ENCODE measurements at places on chromosomes 3 and 15.
A peak's percentile ranks its signal among the peaks of the same experiment; 100 is the strongest.

DNA sequence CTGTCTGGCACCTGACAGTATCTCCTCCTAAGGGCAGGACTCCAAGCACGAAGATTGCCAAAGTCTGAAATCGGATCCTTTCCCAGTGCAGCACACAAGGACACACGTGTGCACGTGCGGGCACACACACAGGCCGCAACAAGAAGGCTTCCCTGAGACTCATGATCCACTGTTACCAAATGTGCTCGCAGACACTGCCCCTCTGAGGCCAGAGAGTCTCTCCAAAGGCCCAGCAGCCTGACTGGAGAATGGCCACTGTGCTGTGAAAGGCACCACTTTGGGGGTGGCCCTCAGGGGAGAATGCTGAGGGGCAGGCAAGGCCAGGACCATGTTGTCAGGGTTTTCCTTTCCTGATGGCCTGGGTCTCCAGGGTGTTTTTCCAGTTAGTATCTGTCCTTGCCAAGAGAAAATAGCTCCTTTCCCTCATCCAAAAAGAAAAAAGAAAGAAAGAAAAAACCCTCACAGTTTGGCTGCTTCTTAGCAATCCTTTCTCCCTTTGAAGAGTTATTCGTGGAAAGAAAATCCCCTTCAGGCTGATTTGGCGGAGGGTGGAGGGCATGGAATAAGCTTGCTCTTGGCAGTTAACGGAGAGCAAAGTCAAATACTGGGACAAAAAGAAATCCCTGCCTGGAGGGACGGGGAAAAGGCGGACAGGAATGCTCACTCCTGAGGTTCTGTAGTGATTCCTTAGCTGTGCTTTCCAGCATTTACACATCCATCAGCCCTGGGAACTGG is 112.2 kb upstream of the ETV5 start:
- DNase-seq, result no peak

- no peak for DNase-seq
Measured at GRCh38 chr3:162052636-162053035, 556.0 kb downstream of the OTOL1 start.

GRCh38 chr3:167929968-167930367 is 165.8 kb downstream of the GOLIM4 start:
- no peak for DNase-seq

DNA sequence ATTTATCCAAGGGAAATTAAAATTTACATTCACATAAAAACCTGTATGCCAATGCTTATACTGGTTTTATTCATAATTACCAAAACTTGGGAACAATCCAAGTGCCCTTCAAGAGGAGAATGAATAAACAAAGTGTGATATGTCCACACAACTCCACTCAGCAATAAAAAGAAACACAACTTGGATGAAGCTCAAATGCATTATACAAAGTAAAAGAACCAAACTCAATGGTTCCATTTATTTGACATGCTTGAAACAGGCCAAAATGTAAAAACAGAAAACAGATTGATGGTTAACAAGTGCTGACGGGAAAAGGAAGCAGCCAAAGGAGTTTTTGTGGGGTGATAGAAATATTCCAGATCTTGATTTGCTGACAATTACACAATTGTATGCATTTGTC is 23.5 kb downstream of the OCA2 start:
- DNase-seq, result no peak

GRCh38 chr15:65305776-65306175 is 1.3 kb downstream of the RNU5B-1 start:
- no peak for DNase-seq

- no peak for DNase-seq
Measured at GRCh38 chr3:20288050-20288449, 102.0 kb upstream of the SGO1 start.

GRCh38 chr3:155231792-155232191 is 61.7 kb downstream of the STRIT1 start:
- DNase-seq, result peak; percentile 18

DNA sequence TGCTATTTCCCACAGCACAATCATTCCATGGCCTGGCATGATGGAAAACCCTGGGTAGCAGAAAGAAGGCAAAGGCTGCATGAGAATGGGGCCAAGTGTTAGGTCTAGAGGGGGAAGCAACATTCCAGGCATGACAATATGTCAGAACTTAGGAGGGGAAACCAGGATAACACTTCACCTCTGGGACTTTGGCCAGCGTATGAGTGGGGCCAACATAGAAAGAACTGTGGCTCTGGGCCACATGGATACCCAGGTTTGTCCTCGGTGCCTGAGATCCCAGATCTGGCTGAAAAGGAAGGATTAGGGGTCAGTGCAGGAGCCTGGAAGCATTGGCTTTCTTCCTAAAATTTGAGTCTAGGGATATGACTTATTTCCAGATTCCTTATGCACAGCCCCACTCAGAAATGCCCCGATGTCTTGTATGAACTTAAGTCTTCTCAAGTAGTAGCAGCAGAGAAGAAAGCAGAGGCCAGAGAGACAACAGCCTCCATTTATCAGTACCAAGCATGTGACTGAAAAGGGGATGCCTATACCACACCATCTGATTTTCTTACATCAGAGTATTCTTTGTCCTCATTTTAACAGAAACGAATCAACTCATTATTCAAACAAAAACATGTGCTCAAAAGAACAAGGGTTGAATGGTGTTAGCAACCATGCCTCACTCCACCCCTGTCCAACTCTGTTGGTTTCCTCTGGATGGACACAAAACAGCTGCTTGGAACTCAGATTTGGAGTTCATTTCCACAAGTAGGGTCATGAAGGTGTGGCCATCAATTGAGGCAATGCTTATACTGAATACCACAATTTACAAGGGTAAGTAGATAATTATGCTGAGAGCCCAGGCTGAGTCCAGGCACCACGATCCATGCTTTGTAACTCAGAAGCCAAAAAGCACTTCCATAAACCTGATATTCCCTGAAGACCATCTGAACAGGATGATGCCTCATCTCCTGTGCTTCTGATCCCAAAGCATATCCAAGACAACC is 43.7 kb upstream of the NDUFB4 start:
- no peak for DNase-seq

DNA sequence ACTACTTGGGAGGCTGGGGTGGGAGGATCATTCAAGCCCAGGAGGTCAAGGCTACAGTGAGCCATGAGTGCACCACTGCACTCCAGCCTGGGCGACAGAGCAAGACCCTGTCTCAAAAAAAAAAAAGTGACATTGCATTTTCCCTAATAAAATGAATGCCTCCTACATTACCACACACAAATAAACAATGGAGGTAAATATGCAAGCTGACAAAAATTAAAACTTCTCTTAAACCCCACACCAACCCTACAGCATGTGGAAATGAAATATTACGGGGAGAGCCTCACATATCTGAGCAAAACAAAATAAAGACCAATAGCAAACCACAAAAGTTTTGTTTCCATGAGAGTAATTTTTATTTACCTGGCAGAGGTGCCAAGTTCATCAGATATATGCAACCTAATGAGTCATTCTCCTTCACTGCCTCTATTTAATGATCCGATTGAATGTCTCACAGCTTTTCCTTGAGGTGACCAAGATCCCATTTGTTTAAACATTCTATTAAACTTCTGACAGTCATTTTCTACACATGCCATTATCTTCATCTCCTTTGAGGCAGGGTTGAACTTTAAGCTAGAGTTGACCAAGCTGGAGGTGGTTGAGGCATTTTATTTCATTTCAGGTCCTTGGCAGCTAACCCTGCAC is 9.4 kb upstream of the CAV3 start:
- no peak for DNase-seq

- peak; percentile 87 for DNase-seq
Measured at GRCh38 chr15:62344806-62345539, 179.9 kb upstream of the C2CD4B start.

DNA sequence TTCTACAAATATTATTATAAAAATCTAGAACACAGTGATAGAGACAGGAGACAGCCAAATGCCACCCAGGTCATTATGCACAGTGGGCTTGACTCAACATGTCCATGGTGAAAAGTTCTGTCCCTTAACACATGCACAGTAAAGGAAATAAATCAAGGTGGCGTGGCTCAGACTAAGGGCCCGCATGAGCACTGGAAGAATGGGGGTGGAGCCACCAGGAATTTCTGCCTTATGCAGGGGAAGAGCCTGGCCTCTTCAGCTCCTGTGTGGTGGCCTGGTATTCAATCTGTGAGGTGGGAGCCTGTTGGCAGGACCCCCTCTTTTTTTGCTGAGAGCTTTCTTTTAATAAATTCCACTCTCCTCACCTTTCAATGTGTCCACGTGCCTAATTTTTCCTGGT is 17.2 kb upstream of the SPG21 start:
- DNase-seq, result no peak

DNA sequence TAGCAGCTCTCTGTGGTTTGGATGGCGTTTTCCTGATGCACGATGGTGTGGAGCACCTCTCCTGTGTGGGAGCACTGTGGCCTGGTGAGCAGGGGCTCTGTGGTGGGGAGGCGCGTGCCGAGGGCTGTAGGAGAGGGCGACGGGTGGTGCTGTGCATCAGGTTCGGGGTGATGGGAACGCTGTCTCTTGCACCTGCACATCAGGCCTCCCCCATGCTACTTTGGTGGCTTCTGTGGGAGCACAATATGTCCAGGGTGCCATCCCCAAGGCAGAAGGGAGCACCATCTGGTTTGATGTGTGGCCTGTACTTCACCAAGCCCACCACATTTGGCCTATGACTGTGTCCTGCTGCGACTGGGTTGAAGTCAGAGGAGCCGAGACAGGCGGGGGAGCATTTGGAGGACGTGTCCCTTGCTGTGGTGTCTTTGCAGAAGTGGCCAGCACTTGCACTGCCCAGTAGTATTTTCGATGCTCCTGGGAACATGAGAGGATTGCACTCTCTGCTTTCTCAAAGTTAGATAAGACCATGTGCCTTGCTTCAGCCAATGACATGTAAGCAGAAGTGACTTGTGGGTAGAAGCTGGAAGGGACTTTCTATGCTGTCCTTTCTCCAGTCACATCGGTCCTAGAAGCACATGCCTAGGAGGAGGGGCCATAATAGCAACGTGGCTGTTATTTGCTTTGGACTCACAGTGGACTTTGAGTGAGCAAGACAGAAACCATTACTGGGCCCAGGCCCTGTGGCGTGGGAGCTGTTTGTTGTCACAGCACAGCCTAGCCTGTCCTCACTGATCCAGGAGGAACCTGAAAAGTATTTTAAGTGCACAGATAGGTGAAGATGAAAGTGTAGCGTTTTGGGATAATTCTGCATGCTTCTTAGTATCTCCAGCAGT is 72.1 kb downstream of the APBA2 start:
- no peak for DNase-seq

Data from GM12865 (cell line).